NCI-H510A treated with DMSO at 0.1 percent for 48 hours (cell line): ENCODE measurements at places on chromosomes 1 and 21.

GRCh38 chr1:95126366-95126765, 9.2 kb downstream of the TLCD4 start:
- DNase-seq: no peak

- no peak for DNase-seq
Measured at GRCh38 chr1:40422630-40423263, 27.5 kb upstream of the ZFP69B start.

GRCh38 chr1:17546946-17547670, 7.6 kb downstream of the ARHGEF10L start:
- no peak for DNase-seq

DNA sequence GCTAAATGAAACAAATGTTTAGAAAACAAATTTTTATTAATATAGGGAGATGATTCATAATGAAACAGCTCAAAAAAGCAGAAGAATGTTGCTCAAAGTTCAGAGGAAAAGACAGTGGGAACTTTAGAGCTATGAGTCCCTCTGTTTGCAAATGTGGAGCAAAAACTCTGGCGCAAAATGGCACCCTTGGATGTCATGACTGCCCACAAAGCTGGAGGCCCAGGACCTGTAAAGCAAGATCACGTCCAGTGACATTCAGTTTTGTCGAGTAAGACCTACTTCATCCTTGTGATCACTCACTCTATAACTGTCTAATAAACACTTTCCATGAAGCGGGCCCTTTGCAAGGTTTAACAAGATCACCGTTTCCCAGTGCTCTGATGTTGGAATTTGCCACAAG, 9.1 kb upstream of the EXO1 start:
- no peak for DNase-seq

GRCh38 chr1:170721621-170722020, 57.7 kb downstream of the PRRX1 start:
- no peak for DNase-seq

- DNase-seq: no peak
Measured at GRCh38 chr1:172496678-172497077, 36.3 kb upstream of the SUCO start.

- no peak for DNase-seq
Measured at GRCh38 chr1:117389284-117389683, 22.0 kb downstream of the MAN1A2 start.

DNA sequence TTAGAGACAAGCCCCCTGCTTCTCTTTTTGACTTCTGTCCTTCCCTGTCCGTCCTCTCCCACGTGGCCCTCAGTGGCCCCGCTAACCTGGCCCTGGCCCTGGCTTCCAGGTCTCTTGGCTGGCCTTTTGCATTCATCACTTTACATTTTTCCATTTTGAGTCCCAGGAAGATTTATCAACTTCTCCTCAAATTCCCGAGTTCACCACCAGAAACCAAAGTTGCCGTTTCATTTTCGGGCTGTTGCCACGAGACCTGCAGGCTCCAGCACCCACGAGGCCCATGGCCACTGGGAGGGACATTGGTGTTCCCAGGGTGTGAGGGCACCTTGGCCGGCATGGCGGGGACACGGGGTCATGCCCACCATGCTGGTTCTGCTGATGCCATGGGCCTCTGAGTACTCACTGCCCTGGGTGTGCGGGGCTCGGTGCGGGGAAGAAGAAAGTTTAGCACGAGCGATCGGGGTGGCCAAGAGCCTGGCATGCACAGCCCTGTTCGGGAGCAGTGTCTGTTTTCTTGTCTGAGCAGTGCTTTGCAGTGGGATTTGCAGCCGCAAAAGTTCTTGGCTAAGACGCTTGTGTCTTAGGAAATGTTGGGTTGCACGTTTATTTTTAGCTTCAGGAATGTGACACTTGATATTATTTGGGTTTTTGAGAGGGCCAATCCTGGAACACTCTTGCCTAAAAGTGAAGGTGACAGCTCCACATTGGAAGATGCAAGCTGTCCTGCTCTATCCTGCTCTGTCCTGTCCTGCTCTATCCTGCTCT, 40.4 kb upstream of the ADARB1 start:
- no peak for DNase-seq

- DNase-seq: peak; percentile 20
Measured at GRCh38 chr1:13725714-13726175, 25.8 kb downstream of the PRDM2 start.

DNA sequence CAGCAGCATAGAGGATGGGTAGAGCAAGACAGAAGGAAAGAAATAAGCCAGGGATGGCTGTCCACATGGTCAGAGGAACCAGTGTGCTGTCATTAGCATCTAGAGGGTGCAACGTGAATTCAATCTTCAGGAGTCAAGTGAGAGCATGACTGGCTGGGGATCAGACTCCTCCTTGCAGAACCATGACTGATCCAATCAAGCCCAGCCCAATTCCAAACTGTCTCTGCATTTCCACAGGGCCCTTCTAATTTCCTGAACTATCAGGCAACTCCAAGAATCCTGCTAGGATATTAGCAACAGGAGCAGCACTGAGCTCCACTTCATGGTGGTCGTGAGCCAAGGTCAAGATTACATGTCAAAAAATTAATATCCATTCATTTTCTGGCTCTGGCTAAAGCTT, 166.8 kb upstream of the CAMK1G start:
- DNase-seq: no peak

DNA sequence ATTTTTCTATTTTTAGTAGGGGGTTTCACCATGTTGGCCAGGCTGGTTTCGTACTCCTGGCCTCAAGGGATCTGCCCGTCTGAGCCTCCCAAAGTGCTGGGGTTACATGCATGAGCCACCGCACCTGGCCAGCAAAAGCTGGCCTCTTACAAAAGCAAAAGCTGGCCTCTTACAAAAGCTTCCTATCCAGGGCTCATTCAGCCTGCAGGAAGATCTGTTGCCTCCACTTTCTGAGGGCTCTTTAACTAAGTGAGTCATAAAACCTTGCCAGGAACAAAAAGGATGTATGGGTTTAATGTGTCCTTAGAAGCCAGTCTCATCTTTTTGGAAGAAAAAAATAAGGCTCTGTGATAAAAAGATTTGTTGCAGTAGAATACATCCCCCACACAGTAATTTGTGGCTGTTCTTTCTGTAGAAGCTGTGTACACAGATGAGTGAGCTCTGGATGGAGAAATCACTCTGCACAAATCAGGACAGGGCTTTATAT, 15.0 kb downstream of the HTR1D start:
- DNase-seq: no peak

- DNase-seq: no peak
Measured at GRCh38 chr1:206662396-206663092, 22.2 kb upstream of the MAPKAPK2 start.
